Activated CD4-positive, alpha-beta T cell treated with anti-CD3 and anti-CD28 coated beads, Interleukin-2, amount 10 ng/mL, durations not matched to agents 7 days and 5 days (primary cell): ENCODE measurements at places on chromosomes 3 and 15.

DNA sequence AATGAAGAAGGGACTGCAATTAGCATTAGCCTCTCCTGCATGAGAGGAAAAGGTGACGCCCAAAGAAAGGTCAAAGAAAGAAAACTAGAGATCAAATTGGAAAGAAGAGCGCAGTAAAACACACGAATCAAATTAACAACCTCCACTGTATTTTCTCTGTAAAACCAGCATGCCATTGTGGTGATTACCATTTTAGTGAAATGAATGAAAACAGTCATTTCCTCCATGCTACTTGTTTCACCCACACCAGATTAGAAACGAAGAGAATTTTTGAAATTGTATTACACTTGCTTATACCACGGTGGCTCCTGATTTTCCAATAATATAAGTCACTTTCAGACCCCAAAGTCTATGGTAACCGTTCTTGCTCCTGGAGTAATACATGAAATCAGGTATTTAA, 71.6 kb downstream of the SUMF1 start:
- no peak for DNase-seq

- peak; percentile 11 for DNase-seq
These were observed 97.2 kb downstream of the TBC1D5 start for GRCh38 chr3:17645074-17645698.

GRCh38 chr15:86493884-86494283, 414.2 kb downstream of the AGBL1 start:
- no peak for DNase-seq

GRCh38 chr15:56824175-56824574, 90.9 kb upstream of the ZNF280D start:
- no peak for DNase-seq

- DNase-seq: peak; percentile 57
These were observed 140.7 kb upstream of the MEF2A start for GRCh38 chr15:99424978-99425656.

GRCh38 chr3:148021381-148021780, 612.2 kb downstream of the ZIC1 start:
- no peak for DNase-seq

GRCh38 chr3:69504232-69504631, 118.3 kb upstream of the FRMD4B start:
- DNase-seq: no peak

- DNase-seq: no peak
These were observed 163.8 kb upstream of the ATP11B start for GRCh38 chr3:182629521-182629920.

DNA sequence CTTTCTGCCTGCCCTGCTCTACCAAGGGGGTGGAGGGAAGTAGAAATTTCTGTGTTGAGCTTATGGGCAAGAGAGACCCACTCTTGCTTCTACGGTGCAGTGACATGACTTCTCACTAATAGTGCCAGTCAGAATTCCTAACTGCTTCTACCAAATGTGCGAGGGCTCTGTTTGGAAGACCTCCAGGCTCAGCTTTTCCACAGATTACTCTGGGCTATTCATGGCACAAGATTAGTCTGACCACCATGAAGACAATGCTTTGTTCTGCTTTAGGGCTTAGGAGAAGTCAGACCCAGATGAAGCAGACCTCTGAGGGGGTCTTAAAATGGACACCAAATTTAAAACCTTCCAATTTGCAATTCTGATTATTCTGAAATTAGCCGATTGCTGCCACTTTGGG, 195.9 kb upstream of the TBC1D5 start:
- no peak for DNase-seq

DNA sequence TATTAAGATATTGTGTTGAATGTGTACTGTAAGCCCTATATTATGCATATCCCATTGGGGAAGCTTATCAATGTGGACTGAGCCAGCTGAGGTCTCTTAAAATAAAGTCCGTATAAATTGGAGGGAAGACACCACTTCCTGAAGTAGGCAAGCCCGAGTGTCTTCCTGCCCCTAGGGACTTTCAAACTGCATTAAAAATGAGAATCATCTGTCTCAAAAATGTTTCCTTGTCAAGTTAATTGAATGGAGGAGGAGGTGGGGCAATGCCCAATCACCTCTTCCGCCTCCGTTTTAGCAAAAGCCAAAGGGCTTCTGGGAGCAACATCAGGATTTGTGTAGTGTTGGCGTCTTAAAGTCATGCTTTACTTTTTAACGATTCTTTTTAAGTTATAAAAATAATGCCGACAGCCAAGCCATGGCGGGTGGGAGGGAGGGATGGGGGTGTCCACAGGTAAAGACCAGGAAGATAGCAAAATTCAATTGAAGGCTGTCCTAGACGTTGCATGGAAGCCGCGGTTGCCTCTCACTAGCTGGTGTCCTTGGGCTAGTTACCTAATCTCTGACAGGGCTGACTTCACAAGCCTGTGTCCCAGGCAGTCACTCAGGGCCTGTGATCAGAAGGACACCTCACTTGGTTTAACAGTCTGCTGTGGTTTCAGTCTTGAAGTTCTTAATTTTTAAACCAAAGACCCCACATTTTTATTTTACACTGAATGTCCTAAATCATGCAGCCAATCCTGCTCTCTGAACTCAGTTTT, 524.9 kb upstream of the PROK2 start:
- no peak for DNase-seq

DNA sequence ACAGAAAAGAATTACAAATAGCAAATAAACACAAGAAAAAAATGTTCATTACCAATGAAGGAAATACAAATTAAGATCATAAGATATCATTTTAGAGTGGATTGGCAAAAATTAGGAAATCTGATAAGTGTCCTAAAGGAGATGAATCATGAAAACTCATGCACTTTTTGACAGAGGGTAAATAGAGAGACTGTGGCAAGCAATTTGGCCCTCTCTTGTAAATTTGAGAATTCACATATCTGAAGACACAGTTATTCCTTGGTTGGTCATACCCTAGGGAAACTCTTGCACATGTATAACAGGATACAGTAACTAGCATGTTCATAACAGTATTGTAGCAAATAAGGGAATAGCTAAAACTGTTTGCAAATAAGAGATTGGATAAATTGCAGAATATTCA, 246.0 kb upstream of the GADL1 start:
- no peak for DNase-seq

- no peak for DNase-seq
These were observed 148.5 kb downstream of the DUT start for GRCh38 chr15:48479751-48480150.

GRCh38 chr3:144165482-144165881, 193.9 kb downstream of the DIPK2A start:
- DNase-seq: no peak

- no peak for DNase-seq
These were observed 2.9 kb downstream of the CTNNB1 start for GRCh38 chr3:41202075-41202833.

DNA sequence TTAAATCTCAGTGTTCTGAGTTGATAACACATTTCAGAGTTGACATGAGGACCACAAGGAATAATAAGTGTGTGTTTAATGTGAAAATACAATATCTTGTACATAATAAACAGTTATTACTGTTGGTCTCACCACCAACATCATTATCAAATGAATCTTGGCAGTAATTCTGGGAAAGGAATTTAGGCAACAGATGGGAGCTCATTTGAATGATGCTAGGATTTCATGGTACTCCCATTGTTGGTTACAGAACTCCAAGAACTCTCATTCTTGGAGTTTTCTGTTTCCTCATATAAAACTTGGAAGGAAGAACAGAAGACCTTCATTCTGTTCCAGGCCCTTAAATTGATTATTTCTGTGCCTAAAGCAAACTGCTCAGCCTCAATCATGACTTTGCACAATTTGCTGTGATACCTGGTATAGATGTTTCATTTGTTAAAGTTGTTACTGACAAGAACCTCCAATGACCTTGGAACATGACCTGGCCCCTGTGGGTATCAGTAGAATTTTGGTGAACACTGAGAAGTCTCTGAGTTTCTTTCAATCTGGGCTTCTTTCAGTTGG, 385.8 kb downstream of the LPP start:
- DNase-seq: no peak

GRCh38 chr15:62641825-62642224, 400.7 kb upstream of the TPM1 start:
- DNase-seq: no peak

GRCh38 chr3:127546970-127547733, 43.4 kb downstream of the TPRA1 start:
- no peak for DNase-seq

GRCh38 chr15:96361309-96362010, 31.0 kb downstream of the NR2F2 start:
- DNase-seq: no peak

GRCh38 chr3:140974900-140975299, 33.3 kb downstream of the SLC25A36 start:
- no peak for DNase-seq

DNA sequence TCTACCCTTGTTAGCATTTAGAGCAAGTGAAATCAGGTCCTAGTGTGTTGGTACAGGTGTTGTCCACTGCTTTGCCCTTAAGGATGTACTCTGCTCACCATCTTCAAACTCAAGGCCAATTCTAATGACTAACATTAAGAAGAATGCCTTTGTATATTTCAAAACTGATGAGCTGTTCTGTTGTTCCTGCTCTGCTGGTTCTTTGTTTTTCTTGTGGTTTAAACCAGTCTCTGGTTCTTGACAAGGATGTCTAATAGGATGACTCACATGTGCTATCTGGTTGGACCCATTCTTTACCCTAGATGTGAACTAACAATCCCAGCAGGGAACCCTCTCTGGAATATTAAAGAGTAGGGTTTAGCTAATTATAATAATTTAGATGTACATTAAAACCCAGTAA, 17.3 kb downstream of the ABHD5 start:
- DNase-seq: no peak

- no peak for DNase-seq
These were observed 6.2 kb downstream of the NDUFAF1 start for GRCh38 chr15:41396111-41396510.

GRCh38 chr15:36814708-36815107, 235.3 kb downstream of the CDIN1 start:
- DNase-seq: no peak

DNA sequence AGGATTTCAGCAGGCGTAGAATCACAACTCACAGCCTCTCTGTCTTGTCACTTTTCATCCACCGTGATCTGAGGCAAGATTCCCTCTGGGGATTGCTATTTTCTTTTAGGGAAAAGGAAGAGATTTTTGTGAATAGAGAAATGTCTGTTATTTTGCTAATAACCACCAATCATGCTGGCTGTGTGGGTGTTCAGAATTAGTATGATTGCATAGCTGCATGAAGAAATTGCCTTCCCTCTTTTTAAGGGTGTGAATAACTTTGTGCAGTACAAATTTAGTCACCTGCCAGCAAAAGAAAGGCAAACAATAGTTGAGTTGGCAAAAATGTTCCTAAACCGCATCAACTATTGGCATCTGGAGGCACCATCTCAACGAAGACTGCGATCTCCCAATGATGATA, 60.8 kb downstream of the KAT2B start:
- no peak for DNase-seq

GRCh38 chr3:193145248-193145647, 95.8 kb upstream of the PLAAT1 start:
- no peak for DNase-seq

GRCh38 chr3:160440687-160441086, 8.9 kb downstream of the TRIM59 start:
- DNase-seq: no peak

DNA sequence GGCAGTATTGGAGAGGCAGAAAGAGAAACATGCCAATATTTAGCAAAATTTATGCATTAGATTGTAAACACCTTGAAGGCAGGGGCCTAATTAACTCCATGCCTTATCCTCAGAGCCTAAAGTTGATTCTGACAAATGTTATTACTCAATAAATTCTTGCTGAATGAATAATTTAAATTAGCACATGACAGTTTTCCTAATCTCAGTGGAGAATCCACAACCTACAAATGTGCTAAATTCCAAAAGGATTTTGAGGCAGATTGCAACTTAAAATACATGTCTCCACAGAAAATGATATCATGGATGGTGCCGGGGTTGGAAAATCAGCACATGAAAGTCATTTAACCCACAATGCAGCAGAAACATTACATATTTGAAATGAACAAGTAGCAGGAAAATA, 41.1 kb upstream of the NANOGP8 start:
- DNase-seq: no peak

DNA sequence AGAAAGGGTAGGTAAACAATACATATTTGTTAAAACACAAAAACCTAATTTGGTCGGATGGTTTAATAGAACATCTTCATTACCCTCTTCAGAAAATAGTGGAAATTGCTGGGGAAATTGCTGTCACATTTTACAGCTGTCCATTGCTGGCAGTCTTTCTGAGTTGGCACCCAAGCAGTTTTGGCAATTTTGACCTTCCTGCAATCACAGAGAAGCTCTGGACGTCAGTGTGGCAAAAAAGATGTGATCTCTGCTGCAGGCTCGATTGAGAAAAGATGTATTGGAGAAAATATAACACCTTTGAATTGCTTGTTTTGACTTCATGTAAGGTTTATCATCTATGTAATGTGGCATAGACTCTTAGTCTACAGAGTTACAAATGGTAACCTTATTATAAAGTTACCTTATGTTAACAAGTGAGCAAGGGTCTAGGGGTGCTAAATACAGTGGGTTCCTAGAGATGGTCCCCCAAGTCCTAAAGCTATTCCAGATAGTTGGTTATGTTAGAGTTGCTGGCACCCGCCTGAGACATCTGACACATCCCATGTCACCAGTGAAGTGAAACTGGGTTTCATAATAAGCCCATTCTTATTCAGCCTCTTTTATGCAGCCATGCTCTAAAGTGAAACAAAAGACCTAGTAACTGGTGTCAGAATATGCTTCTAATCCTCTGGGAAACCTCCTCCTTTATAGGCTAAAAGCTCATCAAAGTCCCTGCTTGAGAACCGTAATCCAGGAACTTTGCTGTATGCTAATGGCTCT, 14.0 kb downstream of the UBE2E1 start:
- DNase-seq: no peak

GRCh38 chr15:56736881-56737707, 3.8 kb upstream of the ZNF280D start:
- DNase-seq: no peak

DNA sequence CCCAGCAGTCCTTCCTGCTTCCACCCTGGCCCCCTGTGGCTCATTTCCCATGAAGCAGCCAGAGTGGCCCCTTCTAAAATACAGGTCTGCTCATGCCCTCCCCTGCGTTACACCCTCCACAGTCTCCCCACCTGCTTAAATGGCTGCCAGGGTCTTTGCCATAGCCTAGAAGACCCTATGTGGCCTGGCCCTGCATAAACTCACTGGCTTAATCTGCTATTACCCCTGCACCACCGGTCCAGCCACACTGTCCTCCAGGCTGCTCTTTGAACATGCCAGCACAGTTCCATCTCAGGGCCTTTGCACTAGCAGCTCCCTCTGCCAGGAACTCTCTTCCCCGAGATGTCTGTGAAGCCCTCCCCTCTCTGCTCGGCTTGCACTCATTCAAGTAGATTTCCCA, 166.8 kb downstream of the NTRK3 start:
- DNase-seq: no peak

GRCh38 chr3:194330579-194330978, 20.5 kb downstream of the CPN2 start:
- no peak for DNase-seq

- DNase-seq: no peak
These were observed 19.0 kb downstream of the GORASP1 start for GRCh38 chr3:39088456-39088855.
